ENCODE measurements at places on chromosomes 3 and 15.

GRCh38 chr3:62193586-62194345 lies 179.6 kb downstream of the FEZF2 start:
- DNase-seq, result no peak

DNA sequence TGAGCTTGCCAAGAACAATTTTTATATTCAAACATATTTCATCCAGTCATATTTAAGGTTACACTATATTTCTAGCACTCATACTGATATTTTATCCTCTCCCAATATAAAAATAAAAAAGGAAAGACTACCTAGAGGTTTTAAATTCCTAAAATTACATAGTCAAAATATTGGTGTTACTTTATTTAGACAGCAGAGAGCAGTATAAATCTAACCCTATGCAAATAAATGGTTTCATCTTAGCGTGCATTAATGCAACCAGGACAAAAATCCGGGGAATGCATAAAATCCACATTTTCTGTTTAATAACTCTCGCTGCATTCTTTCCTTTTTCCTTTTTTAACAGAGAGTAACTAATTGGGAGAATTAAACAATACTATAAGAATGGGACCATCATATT lies 1447.4 kb upstream of the ALCAM start:
- no peak for DNase-seq

GRCh38 chr3:73685061-73685460 lies 60.3 kb upstream of the PDZRN3 start:
- DNase-seq, result no peak

- no peak for DNase-seq
Observed at GRCh38 chr3:37912052-37912733, 50.5 kb downstream of the CTDSPL start.

DNA sequence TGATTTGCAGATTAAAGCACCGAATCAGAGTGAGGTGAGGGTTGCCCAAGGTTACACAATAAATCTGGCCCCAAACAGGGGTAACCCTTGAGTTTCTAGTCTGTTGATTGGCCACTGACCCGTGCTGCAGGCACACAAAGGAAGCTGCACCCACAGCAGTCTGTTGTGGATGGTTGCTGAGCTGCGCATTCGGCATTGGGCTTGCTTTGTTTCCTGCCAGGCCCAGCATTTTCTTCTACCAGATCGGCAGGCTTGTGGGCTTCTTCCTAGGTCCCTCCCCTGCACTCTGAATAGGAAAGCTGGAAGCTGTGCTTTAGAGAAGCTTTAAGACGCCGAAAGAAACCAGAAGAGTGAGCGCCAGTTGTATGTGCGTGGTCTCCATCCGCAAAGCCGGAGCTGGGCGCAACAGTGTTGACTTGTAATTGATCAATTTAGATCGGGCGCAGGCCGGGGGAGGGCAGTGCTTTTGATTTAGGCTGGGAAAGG lies 12.1 kb downstream of the B3GNT5 start:
- no peak for DNase-seq

- peak; percentile 17 for DNase-seq
Observed at GRCh38 chr3:14175383-14176037, 2.9 kb downstream of the XPC start.

DNA sequence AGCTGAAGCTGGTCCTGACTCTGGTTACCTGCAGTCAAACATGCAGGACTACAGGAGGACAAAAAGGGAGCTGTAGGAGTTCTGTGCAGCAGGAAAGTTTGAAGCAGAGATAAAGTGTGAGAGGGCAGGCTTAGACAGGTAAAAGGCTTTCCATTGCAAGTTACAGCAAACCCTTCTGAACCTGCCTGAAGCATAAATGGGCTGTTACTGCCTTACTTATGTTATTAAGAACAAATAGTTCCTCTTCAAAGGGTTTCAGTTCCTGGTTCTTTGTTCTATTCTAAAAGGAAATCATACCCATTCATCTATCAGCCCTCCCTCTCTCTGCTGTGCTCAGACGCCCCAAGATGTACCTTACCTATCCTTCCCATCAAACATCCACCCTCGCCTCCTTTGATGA lies 52.4 kb upstream of the CACNA2D3 start:
- DNase-seq, result no peak

GRCh38 chr15:36591536-36592411 lies 12.3 kb downstream of the CDIN1 start:
- DNase-seq, result no peak

DNA sequence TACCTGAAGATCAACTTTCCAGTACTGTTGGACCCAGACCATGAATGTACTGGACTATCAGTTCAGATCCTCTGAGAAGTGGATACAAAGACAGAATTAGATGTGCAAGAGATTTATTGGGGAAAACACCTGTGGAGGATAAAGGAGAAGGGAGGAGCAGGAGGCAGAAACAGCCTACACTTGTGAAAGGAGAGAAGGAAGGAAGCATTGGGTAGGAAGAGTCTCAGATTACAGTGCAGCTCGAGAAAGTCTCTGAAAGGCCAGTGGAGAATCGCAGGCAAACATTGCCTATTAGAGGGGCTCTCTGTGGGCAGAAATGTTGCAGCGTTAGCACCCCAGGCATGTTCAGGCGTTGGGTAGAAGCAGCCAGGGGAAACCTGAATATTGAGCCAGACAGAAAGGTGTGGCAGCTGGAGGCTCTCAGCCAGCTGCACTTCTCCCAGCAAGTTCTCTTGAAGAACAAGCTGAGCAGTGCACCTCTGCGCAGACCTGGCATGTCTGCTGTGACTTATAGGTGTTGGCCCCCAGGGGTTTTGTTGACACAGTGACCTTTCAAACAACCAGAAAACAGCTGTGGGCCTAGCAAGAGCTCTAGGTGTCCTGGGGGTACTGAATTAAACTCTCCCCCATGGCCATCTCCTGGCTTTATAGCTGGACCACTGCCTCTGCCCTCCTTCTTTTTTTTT lies 7.0 kb downstream of the CHST14 start:
- DNase-seq, result no peak

DNA sequence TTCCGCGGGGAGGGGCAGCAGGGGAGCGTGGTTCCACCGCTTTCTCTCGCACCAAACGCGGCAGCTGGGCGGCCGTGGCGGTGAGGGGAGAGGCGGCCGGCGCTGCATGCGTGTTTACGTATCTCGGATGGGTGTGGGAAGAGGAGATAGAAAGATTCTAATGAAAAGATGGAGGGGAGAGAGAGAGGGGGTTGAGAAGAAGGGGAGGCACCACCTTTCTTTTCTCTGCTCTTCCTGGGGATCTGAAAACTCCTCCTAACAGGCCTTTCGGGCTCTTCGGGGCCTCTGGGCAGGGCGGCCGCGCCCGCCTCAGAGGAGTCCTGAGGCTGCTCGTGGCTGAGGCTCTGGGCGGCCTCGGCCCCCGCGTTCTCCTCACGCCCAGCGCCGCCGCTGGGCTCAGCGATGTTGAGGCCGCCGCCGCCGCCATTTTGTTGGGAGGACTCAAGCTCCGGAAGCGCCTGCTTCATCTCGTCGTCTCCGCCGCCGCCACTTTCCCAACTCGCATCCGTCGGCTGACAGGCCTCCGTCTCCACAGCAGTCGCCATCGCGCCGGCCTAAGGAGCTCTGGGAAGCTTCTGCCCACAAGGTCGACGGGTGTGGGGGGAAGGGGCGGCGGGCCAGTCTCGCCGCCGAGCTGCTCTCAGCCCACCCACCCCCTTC lies 473 bp downstream of the TASOR start:
- DNase-seq, result peak; percentile 80

DNA sequence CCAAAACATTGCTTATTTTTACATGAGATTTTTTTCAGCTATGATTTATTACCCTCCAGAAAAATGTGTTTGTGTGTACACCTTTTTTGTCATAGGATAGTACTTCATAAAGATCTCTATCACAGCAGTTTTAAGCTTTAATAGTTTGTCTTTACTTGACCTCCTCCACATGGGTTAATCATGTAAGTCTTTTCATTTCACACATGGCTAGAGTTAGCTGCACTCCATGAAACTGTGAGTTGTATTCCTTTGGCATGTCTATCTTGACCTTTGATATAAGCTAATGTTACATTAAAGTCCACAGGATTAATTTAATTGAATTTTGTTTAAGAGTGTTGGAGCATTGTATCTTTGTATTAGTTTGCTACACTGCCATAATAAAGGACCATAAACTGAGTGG lies 217.1 kb downstream of the OTOL1 start:
- DNase-seq, result no peak

DNA sequence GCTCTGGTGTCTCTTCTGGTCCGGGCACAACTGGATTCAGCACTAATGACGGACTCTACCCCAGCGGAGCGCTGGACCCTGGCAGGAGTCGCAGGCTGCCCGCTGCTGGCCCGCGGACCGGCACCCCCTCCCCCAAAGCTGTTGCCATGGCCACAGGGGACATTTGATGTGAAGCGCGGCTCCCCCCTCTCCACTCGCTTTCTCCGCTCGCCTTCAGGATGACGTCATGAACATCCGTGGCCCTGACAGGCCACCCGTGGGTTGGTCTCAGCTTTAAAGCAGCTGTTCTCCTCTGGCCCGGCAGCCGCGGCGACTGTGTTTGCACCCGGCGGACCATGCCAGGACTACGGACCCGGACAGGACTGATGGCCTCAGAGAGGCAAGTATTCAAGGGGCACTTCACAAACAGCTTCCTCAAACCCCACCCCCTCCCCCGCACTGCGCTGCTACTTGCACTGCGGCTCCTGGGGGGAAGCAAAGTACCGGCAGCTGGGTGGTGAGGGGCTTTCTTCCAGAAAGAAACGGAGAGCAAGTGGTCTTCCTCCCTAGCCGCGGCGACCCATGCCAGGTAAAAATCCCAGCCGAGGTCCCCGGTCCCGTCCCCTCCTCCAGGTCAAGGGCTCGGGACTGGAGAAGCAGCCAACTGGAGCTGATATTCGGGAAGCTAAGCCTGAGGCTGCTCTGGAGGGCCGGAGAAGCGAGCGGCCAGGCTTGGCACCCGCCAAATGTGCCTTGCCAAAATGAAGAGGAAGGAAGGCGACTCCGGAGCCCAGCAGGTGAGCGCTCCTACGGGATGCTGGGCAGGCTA lies 16.6 kb upstream of the AEN start:
- no peak for DNase-seq

DNA sequence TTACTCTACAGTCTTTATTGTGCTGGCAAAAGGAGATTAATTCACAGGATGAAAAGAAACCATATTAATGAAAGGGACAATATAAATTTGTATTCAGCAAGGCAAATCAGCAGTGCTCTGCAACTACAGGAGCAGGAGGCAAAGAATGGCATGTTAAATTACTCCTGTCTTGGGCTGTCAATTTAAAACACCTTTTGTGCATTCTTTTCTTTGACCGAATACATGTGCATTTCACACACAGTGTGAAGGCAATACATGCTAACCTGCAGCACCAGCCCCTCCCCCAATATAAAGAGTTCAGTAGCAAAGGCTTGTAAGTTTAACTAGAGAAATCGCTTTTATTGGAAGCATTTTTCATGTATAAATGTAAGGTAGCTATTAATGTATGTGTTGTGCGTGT lies 275.2 kb upstream of the TOPAZ1 start:
- no peak for DNase-seq

DNA sequence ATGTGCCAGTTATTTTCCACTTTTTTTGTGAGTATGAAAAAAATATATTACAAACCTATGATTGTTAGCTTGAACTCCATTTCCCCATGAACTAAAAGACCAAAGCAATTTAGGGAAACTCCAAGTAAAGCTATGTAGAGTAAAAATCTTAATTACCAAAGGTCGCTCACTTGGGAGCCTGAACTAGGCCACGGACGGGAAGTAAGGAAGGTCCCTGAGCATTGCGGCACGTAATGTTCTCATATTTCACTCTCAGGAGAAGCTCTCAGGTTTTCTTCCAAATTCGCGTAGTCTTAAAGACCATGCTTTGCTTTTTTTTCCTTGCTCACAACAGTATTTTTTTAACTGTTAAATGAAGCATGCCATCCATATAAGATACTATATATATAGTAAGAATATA lies 215.3 kb upstream of the RARB start:
- DNase-seq, result no peak

- DNase-seq, result no peak
Observed at GRCh38 chr3:98966434-98966833, 64.9 kb upstream of the DCBLD2 start.

DNA sequence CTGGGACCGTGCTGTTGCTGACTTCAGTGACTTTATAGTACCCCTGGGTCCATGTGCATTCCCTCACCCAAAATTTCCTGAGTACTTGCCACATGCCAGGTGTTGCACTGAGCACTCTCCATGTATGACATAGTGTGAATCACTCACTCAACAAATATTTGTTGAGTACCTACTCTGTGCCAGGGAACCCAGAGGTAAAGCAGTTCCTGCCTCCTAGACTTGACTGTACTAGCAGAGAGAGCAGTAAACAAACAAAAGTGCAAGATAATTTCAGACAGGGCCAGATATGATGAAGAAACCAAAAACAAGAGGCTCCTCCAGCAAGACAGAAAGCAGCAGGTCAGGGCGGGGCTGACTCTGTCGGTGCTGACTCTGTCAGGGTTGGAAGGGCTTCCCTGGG lies 12.2 kb downstream of the TGM4 start:
- no peak for DNase-seq

- no peak for DNase-seq
Observed at GRCh38 chr15:83653639-83654378, at the start of gene ADAMTSL3. Gene ADAMTSL3 (plus strand): TSS chr15:83654123. CDS start chr15:83655762, 1,639 bp downstream.

DNA sequence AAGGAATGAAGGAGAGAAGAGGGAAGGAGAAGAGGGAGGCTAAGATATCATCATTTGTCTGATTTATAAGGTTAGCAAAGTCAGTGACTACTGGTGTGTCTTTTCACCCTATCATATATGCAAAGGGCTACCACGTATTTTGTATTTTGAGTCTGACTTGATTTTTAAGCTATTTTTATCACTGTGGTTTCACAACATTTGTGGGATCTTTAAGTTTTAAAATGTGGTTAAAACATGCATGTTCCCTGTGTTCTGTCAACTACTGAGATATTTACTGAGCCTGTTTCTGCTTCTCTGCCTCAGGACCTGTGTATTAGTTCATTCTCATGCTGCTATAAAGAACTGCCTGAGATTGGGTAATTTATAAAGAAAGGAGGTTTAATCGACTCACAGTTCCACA lies 22.5 kb upstream of the SPTSSB start:
- DNase-seq, result no peak

DNA sequence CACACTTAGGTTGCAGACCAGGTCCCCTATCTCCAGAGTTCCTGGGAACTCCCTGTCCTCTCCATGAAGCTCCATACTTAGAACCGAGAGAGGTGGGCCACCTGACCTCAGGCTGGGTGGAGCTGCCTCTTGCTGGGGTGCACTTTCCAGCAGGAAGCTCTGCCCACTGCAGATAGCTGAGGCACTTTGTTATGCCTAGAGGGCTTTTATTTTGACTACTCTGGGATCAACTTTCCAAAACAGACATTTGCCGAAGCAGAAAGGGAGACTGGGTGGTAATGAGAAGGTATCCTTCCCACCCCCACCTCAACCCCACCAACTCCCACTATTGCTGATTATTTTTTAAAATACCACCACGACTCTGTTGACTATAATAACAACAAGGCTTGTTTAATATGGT lies 54.7 kb downstream of the CLDN11 start:
- no peak for DNase-seq

All from activated naive CD4-positive, alpha-beta T cell treated with anti-CD3 and anti-CD28 coated beads, Interleukin-2, amount 50 U/mL, for 16 hours (primary cell).